ENCODE measurements at places on chromosomes 5 and 9.

DNA sequence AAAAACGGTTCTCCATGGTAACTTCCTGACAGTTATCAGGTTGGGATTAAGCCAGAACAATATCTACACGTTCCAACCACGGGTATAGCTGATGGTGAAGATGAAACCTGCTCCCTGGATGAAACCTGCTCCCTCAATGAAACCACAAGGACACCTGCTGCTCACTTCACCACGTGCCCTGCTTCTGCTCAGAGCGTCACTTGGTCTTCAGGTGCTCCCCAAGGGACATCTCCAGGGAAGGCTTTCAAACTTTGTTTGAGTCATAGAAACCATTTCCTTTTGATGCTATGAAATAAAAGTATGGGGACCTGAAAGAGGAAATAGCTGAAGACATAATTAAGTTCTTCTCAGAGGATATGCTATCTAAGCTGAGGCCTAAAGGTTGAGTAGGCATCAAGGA, 242.4 kb downstream of the MED10 start:
- DNase-seq: no peak

GRCh38 chr5:73883646-73884045, 257.6 kb downstream of the ARHGEF28 start:
- DNase-seq: no peak

- DNase-seq: no peak
These were observed 154.0 kb downstream of the WDR70 start for GRCh38 chr5:37532976-37533740.

GRCh38 chr5:122155546-122155945, 26.2 kb downstream of the ZNF474 start:
- DNase-seq: no peak

DNA sequence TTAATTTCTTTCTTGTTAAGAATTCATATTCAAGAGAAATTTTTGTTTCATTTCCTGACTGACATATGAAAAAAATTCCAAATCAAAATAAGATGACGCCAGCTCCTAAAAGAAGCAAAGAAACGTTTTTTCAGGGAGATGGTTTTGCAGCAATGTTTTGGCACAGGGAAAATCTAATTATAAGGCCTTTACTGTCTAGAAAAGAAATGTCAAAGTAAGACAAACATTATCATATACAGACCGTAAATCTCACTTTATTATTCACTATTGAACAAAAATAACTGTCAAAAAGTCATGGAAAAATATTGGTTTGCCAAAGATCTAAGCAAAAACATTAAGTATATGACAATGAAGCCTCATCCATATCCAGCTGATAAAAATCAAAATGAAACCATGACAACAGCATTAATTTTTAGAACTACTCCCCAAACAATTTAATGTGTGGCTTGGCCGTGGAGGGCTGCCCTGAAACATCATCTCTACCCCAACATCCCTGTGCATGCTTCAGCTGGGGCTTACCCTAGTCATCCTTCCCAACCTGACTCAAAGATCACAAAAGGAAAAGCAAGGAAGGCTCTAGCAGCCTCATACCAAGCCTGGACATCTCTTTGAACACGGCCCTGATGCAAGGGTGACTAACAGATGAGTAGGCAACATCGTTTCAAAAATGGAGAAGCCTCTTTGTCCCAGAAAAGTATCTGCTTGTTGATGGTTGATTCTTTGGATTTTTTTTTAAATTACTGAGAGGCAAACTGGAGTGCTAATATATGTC, 95.6 kb downstream of the ARSB start:
- DNase-seq: no peak

DNA sequence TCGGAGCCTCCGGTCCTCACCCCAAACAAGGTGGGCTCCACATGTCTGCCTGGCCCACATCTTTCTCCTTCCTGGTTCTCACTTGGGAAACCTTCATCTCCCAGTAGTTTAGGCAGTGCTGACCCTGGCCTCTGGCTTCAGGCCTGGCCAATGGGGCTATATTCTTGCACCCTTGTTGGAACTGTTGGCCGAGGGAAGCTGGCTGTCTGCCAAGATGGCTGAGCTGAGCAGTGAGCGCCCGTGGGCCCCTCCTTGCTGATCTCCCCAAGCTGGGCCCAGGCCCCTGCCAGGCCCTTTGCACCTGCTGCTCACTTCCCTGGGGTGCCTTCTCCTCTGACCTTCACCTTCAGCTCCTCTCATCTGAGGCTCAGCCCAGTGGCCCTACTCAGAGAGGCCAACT, 31.3 kb downstream of the TSPAN17 start:
- no peak for DNase-seq

GRCh38 chr5:163893281-163893680, 387.9 kb downstream of the MAT2B start:
- DNase-seq: no peak

DNA sequence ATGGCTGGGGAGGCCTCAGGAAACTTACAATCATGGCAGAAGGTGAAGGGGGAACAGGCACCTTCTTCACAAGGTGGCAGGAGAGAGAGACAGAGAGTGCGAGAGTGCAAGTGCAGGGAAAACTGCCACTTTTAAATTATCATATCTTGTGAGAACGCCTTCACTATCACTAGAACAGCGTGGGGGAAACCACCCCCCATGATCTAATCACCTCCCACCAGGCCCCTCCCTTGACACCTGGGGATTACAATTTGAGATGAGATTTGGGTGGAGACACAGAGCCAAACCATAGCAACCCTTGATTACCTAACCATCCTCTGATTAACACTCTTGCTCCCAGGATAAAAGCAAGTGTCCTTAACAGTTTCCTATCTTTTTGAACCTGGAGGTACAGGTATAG, 21.1 kb downstream of the ADAMTS19 start:
- DNase-seq: no peak

- no peak for DNase-seq
These were observed 1.9 kb downstream of the DOK3 start for GRCh38 chr5:177507596-177508220.

DNA sequence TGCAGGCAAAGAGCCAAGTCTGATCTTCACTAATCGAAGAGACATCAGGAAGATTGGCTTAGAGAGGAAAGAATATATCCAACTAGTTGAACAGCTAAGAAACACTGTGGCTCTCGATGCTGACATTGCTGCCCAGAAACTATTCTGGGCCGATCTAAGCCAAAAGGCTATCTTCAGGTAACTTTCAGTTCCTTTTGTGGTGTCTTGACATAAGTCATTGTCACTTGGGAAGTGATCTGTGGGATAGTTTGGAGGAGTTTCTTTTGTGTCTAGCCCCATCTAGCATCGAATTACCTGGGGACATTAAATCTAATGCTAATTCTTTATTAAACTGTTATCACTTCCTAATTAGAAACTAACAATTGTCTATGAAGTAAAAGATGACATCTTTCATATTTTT, 24.0 kb downstream of the VLDLR start:
- no peak for DNase-seq

- DNase-seq: no peak
These were observed 45.3 kb downstream of the MAP1B start for GRCh38 chr5:72152545-72152944.

- DNase-seq: no peak
These were observed 79.7 kb upstream of the FCN2 start for GRCh38 chr9:134800791-134801339.

GRCh38 chr5:180072556-180072955, 997 bp upstream of the RNF130 start:
- DNase-seq: no peak

DNA sequence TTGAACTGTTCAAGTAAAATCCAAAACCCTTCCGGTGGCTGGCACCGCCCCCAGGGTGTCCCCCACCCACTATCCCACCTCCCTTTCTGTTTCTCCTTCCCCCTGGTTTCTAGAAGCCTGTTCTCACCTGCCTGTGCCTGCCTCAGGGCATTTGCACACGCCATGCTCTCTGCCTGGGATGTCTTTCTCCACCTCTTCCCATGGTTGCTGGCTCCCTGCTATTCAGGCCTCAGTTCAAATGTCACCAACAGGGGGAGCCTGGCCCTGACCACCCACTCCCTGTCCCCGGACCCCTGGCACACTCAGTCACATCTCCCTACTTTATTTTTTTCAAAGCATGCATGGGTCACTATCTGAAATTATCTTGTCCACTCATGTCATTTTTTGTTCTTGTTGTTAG, 39.9 kb upstream of the EEIG1 start:
- no peak for DNase-seq

- DNase-seq: no peak
These were observed 86.1 kb downstream of the TLE4 start for GRCh38 chr9:79657891-79658290.

GRCh38 chr5:112635771-112636731, 101.6 kb upstream of the APC start:
- no peak for DNase-seq

Data from SW480 (cell line).